Activated CD4-positive, alpha-beta memory T cell treated with anti-CD3 and anti-CD28 coated beads, Interleukin-2, amount 10 ng/mL, durations not matched to agents 7 days and 5 days (primary cell): ENCODE measurements at places on chromosomes 6 and 20.

DNA sequence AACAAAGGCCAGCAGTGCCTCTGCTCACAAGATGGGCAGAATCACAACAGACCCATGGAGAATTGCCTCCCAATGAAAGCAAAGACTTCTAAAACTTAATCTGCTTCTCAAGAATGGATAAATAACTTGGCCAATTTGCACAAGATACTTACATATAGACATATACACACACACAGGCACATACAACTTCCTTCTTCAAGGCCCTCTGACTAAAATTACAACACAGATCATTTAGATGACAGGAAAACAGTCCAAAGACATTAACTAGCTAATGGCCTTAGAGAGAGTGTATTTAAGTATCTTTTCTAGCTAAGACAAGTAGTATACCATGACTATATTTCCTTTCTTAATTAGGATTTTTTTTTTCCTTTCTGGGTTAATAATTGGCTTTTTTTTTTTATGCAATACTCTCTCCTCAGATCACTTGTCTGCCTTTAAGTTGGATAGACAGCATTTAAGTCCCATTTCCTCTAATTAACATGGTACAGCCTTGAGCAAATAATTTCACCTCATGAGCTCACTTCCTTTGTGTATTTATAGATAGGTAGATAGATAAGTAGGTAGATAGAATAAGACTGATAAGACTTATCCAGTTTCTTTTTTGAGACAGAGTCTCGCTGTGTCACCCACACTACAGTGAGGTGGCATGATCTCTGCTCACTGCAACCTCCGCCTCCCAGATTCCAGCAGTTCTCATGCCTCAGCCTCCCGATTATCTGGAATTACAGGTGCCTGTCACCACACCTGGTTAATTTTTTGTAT lies 70.0 kb downstream of the NRSN1 start:
- DNase-seq = no peak

GRCh38 chr6:161271343-161272030 lies 2.4 kb downstream of the AGPAT4 start:
- no peak for DNase-seq

DNA sequence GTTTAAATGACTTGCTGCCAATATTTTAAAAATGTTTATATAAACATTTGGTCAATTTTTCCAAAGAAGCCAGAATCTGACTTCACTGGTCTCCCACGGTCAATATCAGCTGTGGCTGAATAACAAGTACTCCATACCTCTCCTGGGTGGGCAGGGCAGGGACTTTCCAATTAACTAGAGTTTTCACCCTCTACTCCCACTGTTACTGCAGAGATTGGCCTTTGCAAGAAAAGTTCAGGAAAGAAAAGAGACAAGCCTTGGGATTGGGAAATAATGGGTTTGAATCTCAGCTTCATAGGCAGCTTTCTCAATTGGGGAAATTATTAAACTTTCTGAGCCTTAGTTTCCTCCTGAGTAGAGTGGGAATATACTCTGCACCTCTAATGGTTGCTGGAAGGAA lies 236.9 kb downstream of the PRL start:
- DNase-seq = no peak

GRCh38 chr6:110296241-110297025 lies 61.7 kb downstream of the METTL24 start:
- DNase-seq = peak; percentile 20

DNA sequence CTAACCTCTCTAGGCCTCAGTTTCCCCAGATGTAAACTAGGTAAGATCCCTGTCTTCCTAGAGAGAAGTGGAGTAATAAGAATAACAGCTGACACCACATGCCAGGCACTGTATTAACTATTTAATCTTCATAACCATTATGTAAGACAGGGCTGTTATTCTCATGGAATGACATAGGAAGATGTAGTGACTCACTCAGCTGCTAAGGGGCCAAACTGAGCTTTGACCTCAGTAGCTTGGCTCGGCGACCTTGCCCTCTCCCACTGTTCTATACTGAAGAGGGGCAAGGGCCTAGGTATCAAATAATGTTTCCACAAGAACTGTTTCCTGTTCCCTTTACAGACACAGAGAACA lies 2.9 kb upstream of the MDGA1 start:
- no peak for DNase-seq

GRCh38 chr20:54468082-54468481 lies 7.3 kb upstream of the DOK5 start:
- DNase-seq = no peak
